ENCODE measurements at places on chromosomes 16 and 17.

DNA sequence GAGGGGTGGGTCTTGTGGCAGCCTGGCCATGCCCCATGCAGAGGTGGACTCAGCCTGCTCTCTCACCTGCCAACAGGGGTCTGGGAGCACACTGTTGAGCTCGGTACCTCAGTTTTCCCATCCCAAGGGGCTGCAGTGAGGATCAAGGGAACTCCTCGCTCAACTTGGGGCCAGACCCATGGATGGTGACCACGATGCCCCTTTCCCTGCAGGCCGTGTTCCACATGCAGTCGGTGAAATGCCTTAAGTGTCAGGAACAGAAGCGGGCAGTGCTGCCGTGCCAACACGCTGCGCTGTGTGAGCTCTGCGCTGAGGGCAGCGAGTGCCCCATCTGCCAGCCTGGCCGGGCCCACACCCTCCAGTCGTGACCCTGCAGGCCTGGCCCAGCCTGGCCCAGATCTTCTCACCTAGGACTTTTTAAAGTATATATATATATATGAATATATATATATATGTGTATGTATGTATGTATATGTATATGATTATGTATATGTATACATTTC is 20.1 kb downstream of the UNC13D start:
- no peak for DNase-seq

GRCh38 chr17:69575346-69575761 is 160.9 kb downstream of the MAP2K6 start:
- DNase-seq = no peak

GRCh38 chr16:35628976-35629375 is 2169.6 kb downstream of the TP53TG3F start:
- DNase-seq = no peak

- DNase-seq = no peak
Measured at GRCh38 chr17:51475730-51476129, 215.4 kb downstream of the UTP18 start.

DNA sequence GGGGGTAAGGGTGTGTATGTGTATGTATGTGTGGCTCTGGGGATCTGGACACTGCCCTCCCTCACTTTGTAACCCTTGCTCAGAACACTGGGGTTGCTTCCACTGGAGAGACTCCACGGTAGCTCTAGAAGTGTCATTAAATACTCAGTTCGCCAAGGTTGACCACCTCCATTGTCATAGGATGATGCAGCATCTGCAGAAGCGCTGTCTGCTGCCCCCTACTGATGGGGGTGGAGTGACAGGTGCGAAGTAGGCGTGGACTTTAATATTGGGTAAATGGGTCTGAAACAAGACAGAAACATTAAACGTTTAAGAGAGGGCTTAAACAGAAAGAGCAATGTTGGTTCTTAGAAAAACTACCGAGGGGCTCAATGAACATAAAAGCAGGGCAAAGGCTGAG is 35.5 kb upstream of the STAC2 start:
- no peak for DNase-seq

- DNase-seq = peak; percentile 23
Measured at GRCh38 chr17:40909351-40909750, 24.3 kb upstream of the KRT20 start.

DNA sequence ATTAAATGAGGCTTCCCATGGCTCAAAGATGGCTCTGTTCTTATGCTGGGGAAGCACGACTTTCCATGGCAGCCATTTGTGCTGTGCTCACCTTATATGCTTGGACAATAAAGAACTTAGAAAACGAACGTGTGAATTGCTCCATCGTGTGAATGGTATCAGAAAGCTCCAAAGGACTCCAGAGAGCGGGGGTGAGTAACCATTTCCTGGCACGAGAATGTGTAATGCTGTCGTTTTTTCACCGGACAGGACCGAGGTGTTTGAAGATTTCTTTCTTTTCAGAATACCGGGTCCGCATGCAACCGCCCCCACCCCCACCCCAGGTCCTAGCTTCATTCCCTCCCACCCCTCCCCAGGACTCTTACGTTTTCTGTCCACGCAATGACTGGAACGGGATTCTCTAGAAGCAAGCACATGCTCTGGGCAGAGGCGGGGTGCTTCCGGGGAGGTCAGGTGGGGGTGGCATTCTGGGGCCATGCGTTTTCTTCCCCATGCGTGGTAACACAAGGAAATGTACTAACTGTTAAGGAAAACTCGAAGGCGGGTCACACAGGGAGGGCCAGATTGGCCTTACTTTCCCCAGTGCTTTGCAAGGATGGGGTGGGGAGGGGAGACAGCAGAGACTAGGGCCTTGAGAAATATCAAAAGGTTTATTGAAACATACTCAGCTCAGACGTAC is 26.2 kb downstream of the GPRC5B start:
- DNase-seq = no peak

DNA sequence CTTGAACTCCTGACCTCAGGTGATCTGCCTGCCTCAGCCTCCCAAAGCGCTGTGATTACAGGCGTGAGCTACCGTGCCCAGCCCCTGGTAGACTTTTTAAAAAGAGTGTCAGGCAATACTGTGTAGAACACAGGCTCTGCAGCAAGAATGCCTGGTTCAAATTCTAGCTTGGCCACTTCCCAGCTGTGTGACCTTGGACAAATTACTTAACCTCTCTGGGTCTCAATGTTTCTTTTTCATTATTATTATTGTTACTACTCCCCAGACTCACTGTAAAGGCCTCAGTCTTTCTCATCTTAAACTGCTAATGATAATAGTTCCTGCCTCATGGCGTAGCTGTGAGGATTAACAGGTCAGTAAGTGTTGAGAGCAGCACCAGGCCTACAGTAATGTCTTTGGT is 114.3 kb downstream of the LITAF start:
- DNase-seq = no peak

DNA sequence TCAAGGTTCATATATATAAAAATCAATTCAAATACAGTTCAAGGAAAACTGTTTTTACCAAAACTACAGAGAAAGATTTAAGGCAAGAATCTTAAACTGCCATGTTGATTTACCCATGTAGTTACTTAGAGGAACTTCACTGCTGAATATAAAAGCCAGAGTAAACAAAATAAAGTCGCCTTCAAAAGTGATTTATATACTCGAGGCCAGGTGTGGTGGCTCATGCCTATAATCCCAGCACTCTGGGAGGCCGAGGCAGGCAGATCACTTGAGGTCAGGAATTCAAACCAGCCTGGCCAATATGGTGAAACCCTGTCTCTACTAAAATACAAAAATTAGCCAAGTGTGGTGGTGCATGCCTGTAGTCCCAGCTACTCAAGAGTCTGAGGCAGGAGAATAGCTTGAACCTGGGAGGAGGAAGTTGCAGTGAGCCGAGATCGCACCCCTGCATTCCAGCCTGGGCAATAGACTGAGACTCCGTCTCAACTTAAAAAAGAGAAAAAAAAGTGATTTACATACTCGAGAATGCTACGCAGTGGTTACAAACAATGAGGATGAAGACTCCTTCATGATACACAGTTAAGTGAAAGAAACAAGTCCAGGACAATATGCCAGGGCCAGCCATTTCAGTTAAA is 54.1 kb upstream of the CNEP1R1 start:
- peak; percentile 25 for DNase-seq

DNA sequence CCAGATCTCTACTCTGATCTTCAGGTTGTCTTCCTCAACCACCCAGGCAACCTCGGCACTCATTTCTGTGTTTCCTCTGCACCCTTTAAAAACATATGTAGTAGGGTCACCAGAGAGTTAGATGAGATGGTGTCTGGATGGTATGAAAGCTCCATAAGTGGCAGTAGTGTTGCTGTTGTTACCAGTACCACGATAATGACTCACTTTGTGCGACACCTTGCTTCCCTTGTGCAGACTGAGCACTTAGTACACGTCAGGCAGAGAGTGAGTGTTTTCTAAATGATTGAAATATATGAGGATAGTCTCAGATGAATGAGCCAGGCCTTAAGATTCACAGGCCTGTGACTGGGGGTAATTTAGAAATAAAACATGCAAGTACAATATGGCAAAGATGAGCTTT is 188.7 kb downstream of the MAF start:
- DNase-seq = no peak

- no peak for DNase-seq
Measured at GRCh38 chr17:72715906-72716572, 376.4 kb downstream of the SLC39A11 start.

- DNase-seq = no peak
Measured at GRCh38 chr17:10616502-10617119, 40.5 kb downstream of the MYH3 start.

GRCh38 chr17:30339086-30339485 is 5.2 kb upstream of the TMIGD1 start:
- DNase-seq = no peak

GRCh38 chr17:534071-534691 is 180.5 kb downstream of the VPS53 start:
- no peak for DNase-seq

GRCh38 chr17:7440113-7440833 is 961 bp downstream of the FGF11 start:
- peak; percentile 87 for DNase-seq

GRCh38 chr16:19886073-19886941 is 1.7 kb upstream of the GPRC5B start:
- peak; percentile 69 for DNase-seq

DNA sequence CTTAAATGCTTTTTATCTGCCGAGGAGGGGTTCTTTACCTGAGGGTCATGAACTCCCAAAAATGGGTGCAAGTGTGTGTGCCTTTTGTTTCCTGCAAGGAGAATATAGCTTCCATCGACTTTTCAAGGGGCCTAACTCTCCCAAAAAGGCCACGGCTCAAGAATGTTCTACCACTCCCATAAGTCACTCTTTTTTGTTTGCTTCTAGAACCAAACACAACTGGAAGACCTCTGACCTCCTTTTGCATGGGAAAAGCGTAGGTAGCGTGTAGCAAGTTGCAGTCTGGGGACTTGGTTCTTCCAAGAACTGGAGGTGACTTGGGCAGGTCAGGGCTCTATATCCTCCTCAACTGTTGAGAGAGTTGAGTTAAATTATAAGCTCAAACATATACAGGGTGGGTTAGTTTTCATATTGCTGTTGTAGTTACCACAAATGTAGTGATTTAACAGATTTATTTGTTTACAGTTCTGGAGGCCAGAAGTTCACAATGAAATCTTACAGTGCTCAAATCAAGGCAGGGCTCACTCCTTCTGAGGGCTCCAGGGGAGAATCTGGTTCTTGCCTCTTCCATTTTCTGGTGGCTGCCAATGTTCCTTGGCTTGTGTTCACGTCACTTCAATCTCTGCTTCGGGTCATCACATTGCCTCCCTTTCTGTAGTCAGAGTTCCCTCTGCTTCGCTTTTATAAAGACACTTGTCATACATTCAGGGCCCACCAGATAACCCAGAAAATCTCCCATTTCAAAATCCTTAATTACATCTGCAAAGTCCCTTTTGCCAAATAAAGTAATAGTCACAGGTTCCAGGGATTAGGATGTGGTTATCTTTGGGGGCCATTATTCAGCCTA is 1.4 kb downstream of the TMEM97 start:
- DNase-seq = no peak

GRCh38 chr16:2384426-2384825 is 43.9 kb upstream of the ABCA3 start:
- no peak for DNase-seq
